ENCODE measurements at places on chromosomes 12 and 14. TPM values are rescaled to one million over a fixed set of nuclear protein-coding genes. Genes with fewer than 3 reads are reported as not detected.

DNA sequence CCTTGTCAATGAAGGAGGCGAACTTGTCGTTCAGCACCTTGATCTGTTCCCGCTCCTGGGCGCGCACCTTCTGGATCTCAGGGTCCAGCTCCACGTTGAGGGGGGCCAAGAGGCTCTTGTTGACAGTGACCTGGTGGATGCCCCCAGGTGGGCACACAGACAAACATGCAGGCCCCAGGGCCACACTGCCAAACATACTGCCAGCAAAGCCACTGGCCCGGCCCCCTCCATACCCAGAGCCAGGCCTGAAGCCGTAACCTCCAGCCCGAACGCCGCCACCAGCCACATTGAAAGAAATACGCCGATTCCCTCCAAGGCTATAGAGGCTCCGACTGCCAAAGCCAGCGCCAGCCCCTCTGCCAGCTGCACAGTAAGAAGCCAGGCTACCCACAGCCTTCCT is 337 bp downstream of the KRT74 start:
- no peaks in the 10 kb centered on the region for H3K4me1 ChIP-seq
- no peak for DNase-seq
- no peaks in the 10 kb centered on the region for H3K36me3 ChIP-seq

GRCh38 chr12:41364211-41364610 is 176.1 kb downstream of the PDZRN4 start:
- no peak for DNase-seq
- no peak overlapping the region for H3K27ac ChIP-seq
- no peaks in the 10 kb centered on the region for H3K36me3 ChIP-seq
- no peak overlapping the region for H3K4me3 ChIP-seq

The GCH1 gene
- 8.1 TPM for total RNA-seq

The RNU7-1 gene
- not detected for total RNA-seq

The OR11G2 gene
- total RNA-seq, result not detected
